ENCODE measurements at places on chromosomes 13 and 19. TPM values are rescaled to one million over a fixed set of nuclear protein-coding genes. Genes with fewer than 3 reads are reported as not detected.
A peak's percentile ranks its signal among the peaks of the same experiment; 100 is the strongest.

Gene OR7D4
- not detected for total RNA-seq

DNA sequence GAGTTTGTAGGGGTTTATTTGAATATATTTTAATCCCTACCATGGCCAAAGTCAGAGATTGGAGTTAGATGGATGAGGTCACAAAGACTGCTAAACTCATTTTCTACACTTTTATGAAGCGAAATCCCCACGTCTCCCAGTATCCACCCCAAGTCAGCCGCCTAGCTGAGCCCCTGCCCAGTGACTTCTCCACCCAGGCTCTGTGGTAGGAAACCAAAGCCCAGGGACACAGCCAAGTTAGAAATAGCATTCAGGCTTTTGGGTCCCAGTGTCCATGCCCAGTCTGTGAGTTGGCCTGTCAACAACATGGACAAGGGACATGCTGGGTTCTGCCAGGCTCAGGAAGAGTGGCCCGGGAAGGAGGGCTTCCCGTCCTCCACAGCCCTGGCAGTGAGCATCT is 474.0 kb downstream of the FOXO1 start:
- DNase-seq, result no peak
- H3K4me3 ChIP-seq, result no peak overlapping the region
- H3K27me3 ChIP-seq, result no peaks in the 10 kb centered on the region

- no peaks in the 10 kb centered on the region for H3K4me1 ChIP-seq
- no peak overlapping the region for H3K4me3 ChIP-seq
- DNase-seq, result peak; percentile 0
- H3K27ac ChIP-seq, result no peak overlapping the region
- no peaks in the 10 kb centered on the region for H3K27me3 ChIP-seq
- H3K36me3 ChIP-seq, result no peaks in the 10 kb centered on the region
Observed at GRCh38 chr13:68099631-68100030, 869.5 kb upstream of the PCDH9 start.

Gene TNFSF13B
- 1.3 TPM for total RNA-seq

DNA sequence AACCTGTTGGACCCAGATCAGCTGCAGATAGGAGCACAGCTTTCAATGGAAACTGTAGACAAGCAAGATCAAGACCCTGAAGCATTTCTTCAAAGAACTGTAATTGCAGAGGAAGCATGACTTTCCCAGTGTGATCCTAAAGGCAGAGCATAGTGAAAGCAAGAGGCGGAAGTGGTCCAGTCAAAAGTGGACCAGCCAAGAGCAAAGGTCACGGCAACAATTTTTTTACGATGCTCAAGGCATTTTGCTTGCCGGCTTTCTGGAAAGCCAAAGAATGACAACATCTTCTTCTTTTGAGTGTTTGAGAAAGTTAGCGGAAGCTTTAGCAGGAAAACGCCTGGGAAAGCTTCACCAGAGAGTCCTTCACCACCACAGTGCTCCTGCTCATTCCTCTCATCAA is 111.6 kb downstream of the RNF17 start:
- no peaks in the 10 kb centered on the region for H3K27me3 ChIP-seq
- no peaks in the 10 kb centered on the region for H3K36me3 ChIP-seq
- no peak for DNase-seq
- no peak overlapping the region for H3K27ac ChIP-seq
- H3K4me1 ChIP-seq, result no peaks in the 10 kb centered on the region

- H3K4me1 ChIP-seq, result no peaks in the 10 kb centered on the region
- no peaks in the 10 kb centered on the region for H3K27me3 ChIP-seq
- no peak overlapping the region for H3K4me3 ChIP-seq
- no peaks in the 10 kb centered on the region for H3K36me3 ChIP-seq
- DNase-seq, result no peak
- H3K27ac ChIP-seq, result no peak overlapping the region
Observed at GRCh38 chr13:76971851-76972829, 19.7 kb upstream of the CLN5 start.

Gene ZNF468
- 12.3 TPM for total RNA-seq

- H3K27ac ChIP-seq, result no peak overlapping the region
- no peaks in the 10 kb centered on the region for H3K4me1 ChIP-seq
- H3K36me3 ChIP-seq, result no peaks in the 10 kb centered on the region
- H3K27me3 ChIP-seq, result no peaks in the 10 kb centered on the region
- DNase-seq, result no peak
- no peak overlapping the region for H3K4me3 ChIP-seq
Observed at GRCh38 chr13:79846386-79846785, 365.4 kb downstream of the NDFIP2 start.

Gene SCGB2B2
- 0.27 TPM for total RNA-seq

Gene NLRP4
- 0.52 TPM for total RNA-seq

DNA sequence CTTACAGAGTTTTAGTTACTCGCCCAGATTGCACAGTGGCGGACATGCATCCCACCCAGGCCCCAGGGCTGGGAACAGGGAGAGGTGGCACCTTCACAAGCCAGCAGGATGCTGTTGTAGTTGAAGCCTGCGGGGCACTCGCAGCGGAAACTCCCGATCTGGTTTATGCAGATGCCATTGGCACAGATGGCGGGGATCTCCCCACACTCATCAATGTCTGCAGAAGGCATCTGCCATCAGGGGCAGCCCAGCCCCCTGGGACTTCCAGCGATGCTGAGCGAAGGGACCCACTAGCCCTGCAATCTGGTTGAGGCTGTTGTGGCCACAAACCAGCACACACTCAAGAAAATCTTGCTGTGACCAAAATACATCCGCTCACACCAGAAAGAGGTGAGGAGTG is 44.6 kb downstream of the CCL25 start:
- H3K36me3 ChIP-seq, result no peaks in the 10 kb centered on the region
- H3K27me3 ChIP-seq, result no peaks in the 10 kb centered on the region
- no peak overlapping the region for H3K27ac ChIP-seq
- no peak for DNase-seq
- no peaks in the 10 kb centered on the region for H3K4me1 ChIP-seq
- no peak overlapping the region for H3K4me3 ChIP-seq

- DNase-seq, result no peak
- H3K4me3 ChIP-seq, result no peak overlapping the region
- peaks cover 30% of the 10 kb centered on the region for H3K27me3 ChIP-seq
- H3K27ac ChIP-seq, result no peak overlapping the region
- H3K36me3 ChIP-seq, result no peaks in the 10 kb centered on the region
Observed at GRCh38 chr13:42547612-42548011, 26.3 kb upstream of the TNFSF11 start.

DNA sequence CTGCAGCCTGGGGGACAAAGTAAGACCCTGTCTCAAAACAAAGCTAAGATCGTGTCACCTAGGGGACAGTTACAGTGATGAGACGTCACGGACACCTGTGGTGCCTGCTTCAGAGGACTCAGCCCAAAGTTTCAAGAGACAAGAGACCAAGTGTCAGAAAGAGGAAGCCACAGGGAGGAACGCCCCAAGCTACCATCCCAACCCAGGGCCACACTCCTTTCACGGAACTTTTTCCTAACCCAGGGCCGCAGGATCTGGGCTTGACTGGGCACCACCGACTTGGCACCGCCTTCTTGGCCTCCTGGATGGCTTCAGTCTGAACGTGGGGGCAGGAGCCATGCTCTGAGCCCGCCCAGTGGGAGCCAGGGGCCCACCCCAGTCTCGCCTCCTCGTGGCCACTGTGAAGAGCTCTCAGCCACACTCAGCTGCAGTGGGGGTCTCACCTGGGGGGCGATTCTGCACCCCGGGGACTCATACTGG is 8.5 kb downstream of the MOB3A start:
- H3K4me3 ChIP-seq, result no peak overlapping the region
- peaks cover 54% of the 10 kb centered on the region for H3K4me1 ChIP-seq
- no peaks in the 10 kb centered on the region for H3K36me3 ChIP-seq
- DNase-seq, result no peak
- H3K27ac ChIP-seq, result peak overlapping the region; percentile 67

DNA sequence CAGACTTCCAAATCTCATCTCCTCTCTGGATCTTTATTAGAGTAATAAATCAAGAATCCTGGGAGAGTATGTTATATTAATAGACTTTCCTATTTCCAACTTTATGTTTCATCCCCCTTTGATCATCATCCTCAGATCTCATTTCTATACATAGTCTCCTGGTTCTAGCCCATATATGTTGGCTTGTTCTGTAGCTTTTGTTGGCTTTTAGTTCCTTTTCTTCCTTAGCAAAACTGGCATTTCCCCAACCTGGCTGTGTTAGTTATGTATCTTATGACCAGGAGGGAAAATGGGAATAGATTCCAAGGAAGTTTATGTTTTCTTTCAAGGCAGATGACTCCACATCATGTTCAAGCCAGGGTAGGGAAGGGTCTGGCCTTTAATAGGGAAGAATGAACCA is 2464.5 kb downstream of the PCDH9 start:
- no peaks in the 10 kb centered on the region for H3K27me3 ChIP-seq
- no peaks in the 10 kb centered on the region for H3K4me1 ChIP-seq
- H3K4me3 ChIP-seq, result no peak overlapping the region
- no peaks in the 10 kb centered on the region for H3K36me3 ChIP-seq
- H3K27ac ChIP-seq, result no peak overlapping the region

DNA sequence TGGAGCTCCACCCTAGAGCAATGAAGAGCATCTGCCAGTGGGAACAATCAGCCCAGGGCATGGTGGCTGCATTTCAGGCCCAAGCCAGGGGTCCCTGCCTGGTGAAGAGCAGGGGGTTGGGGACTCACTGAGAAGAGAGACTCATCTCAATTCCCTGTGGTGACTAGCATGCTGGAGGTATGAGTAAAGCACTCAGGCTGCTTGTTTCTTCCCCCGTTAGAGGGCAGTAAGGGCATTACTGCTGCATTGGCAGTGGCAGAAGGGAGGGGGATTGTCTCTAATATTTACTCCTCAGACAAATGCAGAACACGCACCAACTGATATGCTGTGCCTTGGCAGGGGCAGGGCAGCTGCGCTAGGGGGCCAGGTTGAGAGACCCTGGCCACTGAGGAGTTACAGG is 329.1 kb downstream of the SLITRK5 start:
- no peak overlapping the region for H3K27ac ChIP-seq
- no peak overlapping the region for H3K4me3 ChIP-seq
- peaks cover 6% of the 10 kb centered on the region for H3K4me1 ChIP-seq
- H3K27me3 ChIP-seq, result no peaks in the 10 kb centered on the region

DNA sequence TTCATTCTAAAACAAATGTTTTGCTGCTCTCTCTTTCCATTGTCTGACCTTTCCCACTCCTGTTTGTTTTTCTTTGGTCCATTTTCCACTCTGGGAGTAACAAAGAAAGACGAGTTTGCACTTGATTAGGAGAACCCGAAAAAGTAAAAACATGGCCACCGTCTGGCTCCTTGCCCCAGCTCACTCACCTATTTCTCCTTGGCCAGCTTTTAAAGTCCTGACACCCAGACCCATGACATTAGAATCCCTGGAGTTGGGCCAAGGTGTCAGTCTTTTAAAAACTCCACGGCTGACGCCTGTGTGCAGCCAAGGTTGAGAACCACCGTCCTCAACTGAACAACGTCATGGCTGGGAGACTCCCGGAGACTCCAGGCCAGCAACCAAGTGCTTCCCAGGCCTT is 63.6 kb upstream of the FLT1 start:
- DNase-seq, result no peak
- H3K27ac ChIP-seq, result no peak overlapping the region
- peaks cover 3% of the 10 kb centered on the region for H3K4me1 ChIP-seq
- H3K36me3 ChIP-seq, result no peaks in the 10 kb centered on the region
- H3K4me3 ChIP-seq, result no peak overlapping the region

DNA sequence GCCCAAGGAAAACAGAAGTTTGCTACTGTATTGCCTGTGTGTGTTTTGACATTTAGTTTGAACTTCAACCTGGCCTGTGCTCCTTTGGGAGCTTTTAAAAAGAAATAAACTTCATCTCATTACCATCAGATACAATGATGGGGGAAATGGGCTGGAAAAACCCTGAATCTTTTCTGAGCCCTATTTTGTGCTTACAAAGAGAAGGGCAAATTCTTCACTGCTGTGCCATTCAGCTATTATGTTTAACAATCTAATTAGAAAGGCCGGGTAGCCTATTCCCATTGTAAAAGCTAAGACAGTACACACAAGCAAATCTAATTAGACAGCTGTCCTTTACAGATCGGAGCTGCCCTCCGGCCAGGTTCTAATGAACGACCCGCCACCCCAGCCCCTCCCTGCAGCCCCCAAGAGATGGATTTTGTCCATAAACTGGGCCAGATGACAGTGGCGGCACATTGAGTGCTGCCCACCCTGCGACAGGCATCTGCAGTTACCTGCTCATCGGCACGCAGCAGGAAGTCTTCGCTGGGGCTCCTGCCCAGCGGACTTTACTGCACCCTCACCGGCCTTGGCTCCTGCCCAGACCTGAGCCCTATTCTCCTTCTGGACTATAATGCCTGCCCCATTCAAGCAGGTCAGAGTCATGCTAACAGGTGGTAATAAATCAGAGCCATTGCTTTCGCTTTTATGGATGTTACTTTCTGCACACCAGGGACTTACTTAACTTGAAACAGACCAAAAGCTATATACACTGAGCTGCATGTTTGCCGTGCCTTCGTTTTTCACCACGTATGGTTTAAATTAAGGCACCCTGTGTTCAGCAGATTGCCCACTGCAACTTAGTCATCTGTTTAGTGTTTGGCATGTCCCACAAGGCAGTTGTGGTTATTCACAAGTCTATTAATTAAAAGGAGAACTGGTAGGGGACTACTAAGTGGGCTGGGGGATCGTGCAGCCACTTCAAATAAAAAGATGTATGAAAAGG is 549.6 kb downstream of the FGF9 start:
- H3K27ac ChIP-seq, result no peak overlapping the region
- no peaks in the 10 kb centered on the region for H3K36me3 ChIP-seq
- H3K4me1 ChIP-seq, result no peaks in the 10 kb centered on the region
- DNase-seq, result no peak
- no peak overlapping the region for H3K4me3 ChIP-seq

GRCh38 chr13:76329866-76330580 is 556.2 kb downstream of the KCTD12 start:
- DNase-seq, result no peak
- H3K4me1 ChIP-seq, result no peaks in the 10 kb centered on the region
- H3K4me3 ChIP-seq, result no peak overlapping the region
- H3K36me3 ChIP-seq, result no peaks in the 10 kb centered on the region

Gene POSTN
- total RNA-seq, result not detected

- no peaks in the 10 kb centered on the region for H3K36me3 ChIP-seq
- H3K27me3 ChIP-seq, result peaks cover 34% of the 10 kb centered on the region
- H3K4me3 ChIP-seq, result no peak overlapping the region
Observed at GRCh38 chr13:111645598-111646455, 325.4 kb downstream of the TEX29 start.

GRCh38 chr13:41402691-41403511 is 54.4 kb upstream of the RGCC start:
- H3K27ac ChIP-seq, result peak overlapping the region; percentile 45
- no peaks in the 10 kb centered on the region for H3K36me3 ChIP-seq
- no peak for DNase-seq

GRCh38 chr13:94716016-94716415 is 3.7 kb upstream of the SOX21 start:
- DNase-seq, result no peak
- H3K27ac ChIP-seq, result no peak overlapping the region
- no peaks in the 10 kb centered on the region for H3K27me3 ChIP-seq
- H3K4me3 ChIP-seq, result no peak overlapping the region

All from HCT116 (cell line).